Neural crest cell (in vitro differentiated cells): ENCODE measurements at places on chromosomes 12 and 14.

GRCh38 chr14:73739899-73740617 lies 25.9 kb upstream of the PNMA1 start:
- DNase-seq: no peak

DNA sequence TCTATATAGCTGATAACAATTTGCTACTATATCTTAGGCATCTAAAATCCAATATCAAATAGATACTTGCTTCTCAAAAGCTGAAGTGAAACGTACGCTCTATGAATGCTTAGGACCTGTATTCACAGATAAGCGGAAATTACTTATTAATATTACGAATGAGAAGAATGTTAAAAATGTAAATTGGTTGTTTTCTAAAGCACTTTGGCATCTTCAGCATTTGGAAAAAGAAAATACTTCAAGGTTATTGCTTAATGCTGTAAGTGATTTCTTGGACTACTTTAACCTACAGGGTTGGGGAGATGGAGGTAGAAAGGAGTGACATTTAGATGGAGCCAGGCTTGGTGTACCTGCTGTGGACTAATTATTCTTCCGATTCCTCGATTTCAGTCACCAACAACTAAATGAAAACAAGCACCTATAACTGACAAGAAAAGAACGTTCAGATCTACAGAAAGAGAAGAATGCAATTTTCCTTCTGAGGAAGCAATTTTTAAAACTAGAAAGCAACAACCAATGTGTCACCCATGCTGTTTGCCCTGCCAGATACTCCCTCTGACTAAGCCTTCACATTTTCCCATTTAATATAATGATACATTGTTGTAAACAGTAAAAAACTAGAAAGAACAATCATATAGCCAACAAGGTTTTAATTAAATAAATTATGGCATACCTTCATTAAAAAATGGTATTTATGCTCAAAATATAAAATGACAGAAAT lies 49.3 kb downstream of the SLC25A21 start:
- DNase-seq: no peak

- peak; percentile 83 for DNase-seq
Measured at GRCh38 chr14:92922883-92923743, at the start of gene CHGA. Gene CHGA, plus strand, starts transcription at chr14:92923150. Its CDS starts 210 bp downstream, at chr14:92923360.

- no peak for DNase-seq
Measured at GRCh38 chr14:35807131-35807961, 1.7 kb downstream of the RALGAPA1 start.

DNA sequence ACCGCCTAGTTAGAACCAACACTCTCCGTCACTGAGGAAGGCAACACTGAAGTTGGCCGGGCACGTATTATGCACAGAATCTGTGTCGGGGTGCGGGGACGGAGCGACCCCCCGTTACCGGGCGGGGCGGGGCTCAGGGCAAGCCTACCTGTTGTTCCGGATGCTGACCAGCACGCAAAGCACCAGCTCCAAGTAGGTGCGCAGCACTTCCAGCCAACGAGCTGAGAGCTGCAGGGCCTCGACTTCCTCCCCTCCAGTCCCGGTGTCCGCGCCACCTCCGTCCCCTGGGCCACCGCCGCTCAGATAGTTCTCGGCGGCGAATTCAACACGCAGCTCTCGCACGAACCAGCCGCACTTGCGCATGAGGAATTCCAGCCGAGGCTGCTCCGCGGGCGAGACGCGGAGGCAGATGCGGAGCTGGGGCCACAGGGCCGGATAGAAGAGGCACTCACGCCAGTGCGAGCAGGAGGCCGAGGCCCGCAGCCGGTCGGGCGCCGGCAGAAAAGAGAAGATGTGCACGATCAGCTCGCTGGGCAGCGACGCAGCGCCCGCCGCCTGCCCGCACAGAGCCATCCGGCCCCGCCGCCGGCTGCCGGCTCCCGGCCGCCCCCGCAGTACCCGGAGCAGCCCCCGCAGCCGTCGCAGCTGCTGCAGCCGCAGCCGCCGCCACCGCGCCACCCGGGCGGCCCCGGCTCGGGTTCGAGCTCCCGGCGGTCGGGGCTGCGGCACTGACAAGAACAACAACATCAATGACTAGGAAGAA lies 636 bp downstream of the FBXO33 start:
- peak; percentile 25 for DNase-seq

DNA sequence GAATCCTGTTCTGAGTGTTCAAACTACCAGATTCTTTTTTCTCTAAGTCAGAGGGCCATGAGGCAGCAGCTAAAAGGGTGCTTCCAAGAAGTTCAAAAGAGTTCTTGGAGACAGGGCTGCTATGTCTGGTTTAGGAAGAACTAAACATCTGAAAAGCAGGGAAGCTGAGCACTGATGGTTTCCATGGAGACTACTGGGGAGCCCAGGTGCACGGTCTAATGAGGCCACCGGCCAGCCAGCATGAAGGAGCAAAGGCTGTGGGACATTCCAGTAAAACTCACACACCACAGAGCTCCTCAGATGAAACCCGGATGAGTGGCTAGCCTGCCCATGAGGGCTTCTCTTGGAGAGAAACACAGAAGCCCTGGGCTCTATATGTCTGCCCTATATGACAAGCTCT lies 97.3 kb downstream of the KCNK10 start:
- DNase-seq: no peak

GRCh38 chr14:52067873-52068614 lies 815 bp downstream of the NID2 start:
- DNase-seq: peak; percentile 28

DNA sequence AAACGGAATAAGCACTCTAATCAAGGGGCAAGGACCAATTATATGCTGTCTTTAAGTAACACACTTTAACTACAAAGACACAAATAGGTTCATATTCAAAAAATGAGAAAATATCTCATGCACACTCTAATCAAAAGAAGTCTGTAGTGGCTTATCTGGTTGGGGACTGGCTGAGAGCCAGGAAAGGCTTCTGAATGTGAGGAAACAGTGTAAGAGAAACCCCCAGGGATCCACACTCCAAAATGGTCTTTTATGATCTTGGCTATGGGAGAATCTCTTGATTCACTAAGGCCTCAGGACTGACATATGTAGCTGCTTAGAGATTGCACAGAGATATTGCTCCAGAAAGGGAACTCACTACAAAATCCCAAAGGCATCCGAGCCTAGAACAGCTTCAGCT lies 10.3 kb downstream of the CTSG start:
- DNase-seq: no peak

DNA sequence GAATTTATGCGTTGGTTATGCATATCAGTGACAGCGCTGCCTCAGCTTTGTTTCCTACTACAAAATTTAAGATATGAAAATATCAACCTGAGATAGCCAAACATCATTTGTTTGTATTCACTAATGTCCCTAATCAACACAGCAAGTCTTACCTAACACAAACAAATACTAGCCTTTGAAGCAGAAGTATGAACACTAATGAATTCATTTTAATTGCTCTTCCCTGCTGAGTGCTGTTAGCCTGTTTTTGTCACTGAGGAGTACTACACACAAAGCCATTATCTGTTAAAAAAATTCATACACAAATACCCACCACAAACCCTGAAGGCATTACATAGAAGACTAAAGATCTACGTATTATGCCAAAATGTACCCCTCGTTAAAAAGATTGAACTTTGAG lies 150.8 kb downstream of the HELB start:
- DNase-seq: no peak

DNA sequence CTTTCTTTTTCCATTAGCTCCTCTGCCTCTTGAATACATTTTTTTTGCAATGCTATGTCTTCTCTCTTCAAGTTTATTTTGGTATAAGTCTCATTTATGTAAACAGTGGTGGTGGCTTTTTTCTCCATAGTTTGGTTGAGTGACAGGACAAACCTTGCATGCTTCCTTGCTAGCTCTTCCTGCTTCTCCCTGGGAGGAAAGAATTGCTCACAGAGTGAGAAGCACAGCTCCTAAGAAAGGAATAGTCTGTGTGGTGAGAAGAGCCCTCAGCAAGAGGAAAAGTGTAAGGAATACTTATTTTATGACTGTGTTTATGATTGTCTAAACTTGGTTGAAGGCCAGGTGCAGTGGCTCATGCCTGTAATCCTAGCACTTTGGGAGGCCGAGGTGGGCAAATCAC lies 11.5 kb downstream of the CCDC175 start:
- DNase-seq: no peak

DNA sequence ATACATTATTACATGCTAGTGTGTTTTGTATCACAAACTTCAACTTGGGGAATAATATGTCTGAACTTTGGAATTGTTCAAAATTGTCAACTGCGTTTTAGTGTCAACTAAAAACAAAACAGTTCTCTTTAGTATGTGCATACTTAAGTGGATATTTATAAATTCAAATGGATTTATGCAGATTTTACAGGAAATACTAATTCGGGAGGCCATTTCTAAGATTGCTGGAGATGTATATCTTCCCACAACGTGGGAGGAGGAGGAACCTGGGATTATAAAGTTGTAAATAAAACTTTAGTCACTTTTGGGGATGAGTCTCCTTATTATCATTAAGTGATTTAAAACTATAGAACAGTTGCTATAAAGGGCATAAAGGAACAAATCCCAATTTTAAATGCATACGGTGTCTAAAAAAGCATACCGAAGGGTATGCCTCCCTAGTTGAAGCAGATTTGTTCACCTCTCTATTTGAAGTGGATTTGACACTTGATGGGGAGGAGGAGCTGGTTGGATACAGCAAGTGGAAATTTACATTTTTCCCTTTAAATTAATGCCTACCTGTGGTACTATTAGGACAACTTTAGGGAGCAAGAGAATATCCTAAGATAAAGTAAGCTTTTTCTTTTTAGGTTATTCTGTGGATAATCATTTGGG lies 2.7 kb downstream of the PDE3A start:
- DNase-seq: no peak

DNA sequence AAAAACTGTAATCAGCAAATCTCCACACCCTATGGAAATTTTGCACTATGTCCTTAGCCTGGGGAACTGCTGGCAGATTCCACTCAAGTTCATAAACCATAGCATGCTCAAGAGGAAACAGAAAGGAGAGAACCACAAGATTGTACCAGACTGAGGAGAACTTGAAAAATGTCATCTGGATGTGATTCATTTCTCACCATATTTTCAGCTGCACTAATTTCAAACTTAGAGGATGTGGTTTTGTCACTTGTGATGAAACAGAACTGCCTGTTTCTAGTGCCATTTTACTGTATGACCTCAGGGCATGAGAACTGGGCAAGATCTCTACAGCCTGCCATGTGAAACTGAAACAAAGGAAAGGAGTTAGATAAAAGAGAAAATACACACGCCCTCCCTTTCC lies 1493.1 kb upstream of the FLRT2 start:
- DNase-seq: no peak

DNA sequence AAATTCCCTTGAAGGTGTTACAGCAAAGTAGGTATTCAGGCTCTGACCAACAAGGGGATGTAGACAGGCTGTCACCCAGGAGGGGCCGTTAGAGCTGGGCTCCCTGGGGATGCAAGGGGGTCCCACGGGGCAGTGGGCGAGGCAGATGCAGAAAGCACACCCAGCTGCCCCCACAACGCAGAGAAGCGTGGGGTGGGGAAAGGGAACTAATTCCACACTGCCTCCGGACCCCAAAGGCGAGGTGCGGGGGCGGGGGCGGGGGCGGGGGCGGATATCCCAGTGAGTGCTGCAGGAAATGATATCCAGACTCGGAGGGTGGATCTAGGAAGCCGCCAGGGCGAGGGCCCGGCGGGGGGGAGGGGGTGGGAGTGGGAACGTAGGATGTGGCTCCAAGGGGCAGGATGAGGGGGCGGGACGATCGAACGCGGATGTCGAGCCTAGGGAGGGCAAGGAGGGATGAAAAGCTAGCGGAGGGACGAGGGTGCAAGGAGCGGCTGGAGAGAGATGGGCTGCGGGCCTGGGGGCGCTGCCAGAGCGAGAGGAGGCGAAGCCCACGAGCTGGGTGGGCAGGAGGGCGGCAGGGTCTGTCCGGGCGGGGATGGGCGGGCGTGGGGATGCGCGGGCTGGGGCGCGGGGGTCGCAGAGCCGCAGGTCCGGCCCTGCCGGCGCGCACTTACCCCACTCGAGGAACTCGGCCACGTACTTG lies 874 bp downstream of the CDC42BPB start:
- peak; percentile 45 for DNase-seq

GRCh38 chr12:48767047-48767446 lies 21.8 kb downstream of the ADCY6 start:
- DNase-seq: no peak

DNA sequence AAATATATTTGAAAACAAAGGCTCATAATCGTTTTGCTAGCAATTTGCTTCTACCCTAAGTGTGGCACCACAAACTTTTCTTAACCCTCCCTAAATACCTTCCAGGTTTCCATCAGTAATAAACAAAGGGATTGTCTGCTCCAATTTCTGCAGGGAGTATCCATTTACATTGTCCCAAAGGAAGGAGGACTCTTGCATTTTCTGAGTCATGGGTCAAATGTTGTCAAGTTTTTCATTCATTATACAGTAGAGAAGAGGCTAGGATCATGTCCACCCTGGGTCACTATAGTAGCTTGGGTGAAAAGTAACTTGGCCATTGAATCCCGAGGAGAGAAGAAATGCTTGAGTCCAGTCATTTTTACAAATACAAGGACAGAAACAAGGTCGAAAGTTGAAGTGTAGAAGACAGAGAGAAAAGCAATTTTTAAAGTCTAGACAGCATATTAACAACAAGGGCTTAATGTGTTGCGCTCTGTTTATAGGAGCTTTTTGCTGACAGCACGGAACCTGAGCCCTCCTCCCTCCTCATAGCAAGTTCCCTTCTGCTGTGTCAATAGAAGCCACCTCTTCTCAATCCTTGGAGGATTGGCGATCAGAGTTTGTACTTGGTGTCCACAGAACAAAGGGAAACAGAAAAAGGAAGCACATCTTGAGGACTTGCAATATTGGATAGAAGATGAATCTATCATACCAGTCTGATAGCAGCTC lies 53.1 kb downstream of the TMEM30B start:
- no peak for DNase-seq
